Glutamatergic neuron (in vitro differentiated cells): ENCODE measurements at places on chromosomes 1 and 21. TPM values are rescaled to one million over a fixed set of nuclear protein-coding genes. Genes with fewer than 3 reads are reported as not detected.

- no peak for DNase-seq
- peaks cover 20% of the 10 kb centered on the region for H3K4me1 ChIP-seq
- H3K27me3 ChIP-seq = peaks cover 2% of the 10 kb centered on the region
- peaks cover 10% of the 10 kb centered on the region for H3K36me3 ChIP-seq
These were observed 12.2 kb downstream of the VASH2 start for GRCh38 chr1:212962509-212962908.

GRCh38 chr1:168243636-168244212 is 17.9 kb downstream of the SFT2D2 start:
- H3K36me3 ChIP-seq = peaks cover 3% of the 10 kb centered on the region
- DNase-seq = no peak
- no peak overlapping the region for H3K27ac ChIP-seq
- H3K4me1 ChIP-seq = no peaks in the 10 kb centered on the region

GRCh38 chr1:64669098-64669675 is 75.7 kb upstream of the RAVER2 start:
- no peak overlapping the region for H3K4me3 ChIP-seq
- H3K27ac ChIP-seq = no peak overlapping the region
- peaks cover 6% of the 10 kb centered on the region for H3K27me3 ChIP-seq
- H3K4me1 ChIP-seq = no peaks in the 10 kb centered on the region

DNA sequence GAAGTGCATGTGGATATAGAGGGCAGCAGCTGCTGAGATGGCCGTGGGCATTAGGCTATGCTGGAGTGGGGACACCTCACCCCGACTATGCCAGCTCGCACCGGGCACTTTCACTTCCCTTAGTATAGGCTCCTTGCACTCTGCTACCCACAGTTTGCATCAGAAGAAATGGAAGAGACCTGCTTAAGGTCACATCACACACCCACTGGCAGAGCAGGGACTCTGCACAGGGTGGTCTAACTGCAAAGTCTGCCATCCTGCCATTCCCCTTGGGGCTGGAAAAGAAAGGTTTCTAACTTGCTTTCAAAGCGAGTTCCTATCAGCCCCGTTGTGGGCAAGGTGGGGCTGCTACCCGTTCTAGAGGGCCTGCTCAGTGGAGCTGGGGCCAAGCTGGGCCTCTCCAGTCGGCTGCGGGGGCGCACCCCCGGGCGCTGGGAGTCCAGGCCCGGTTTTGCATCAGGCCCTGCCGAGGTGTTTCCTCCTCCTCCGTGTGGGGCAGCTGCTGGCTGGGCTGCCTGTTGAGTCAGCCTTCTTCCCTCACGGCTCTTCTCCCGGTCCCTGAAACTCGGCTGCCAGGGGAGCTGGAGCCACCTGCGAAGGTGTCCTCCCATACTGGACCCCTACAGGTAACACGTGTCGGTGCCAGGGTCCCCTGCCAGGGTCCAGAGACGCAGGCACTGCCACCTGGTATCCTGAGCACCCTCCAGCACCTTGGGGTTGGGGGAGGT is at the start of gene SYTL1:
TSS of gene SYTL1 (plus strand) at position 498 of the 728 bp plus-strand sequence. CDS start 3,313 bp downstream, outside the sequence.
- DNase-seq = no peak
- H3K27ac ChIP-seq = peak within 1 kb of the TSS; percentile 46
- peak within 1 kb of the TSS; percentile 34 for H3K4me3 ChIP-seq

- DNase-seq = no peak
- no peak overlapping the region for H3K27ac ChIP-seq
- H3K4me3 ChIP-seq = no peak overlapping the region
These were observed 56.2 kb upstream of the COL18A1 start for GRCh38 chr21:45348591-45349327.

DNA sequence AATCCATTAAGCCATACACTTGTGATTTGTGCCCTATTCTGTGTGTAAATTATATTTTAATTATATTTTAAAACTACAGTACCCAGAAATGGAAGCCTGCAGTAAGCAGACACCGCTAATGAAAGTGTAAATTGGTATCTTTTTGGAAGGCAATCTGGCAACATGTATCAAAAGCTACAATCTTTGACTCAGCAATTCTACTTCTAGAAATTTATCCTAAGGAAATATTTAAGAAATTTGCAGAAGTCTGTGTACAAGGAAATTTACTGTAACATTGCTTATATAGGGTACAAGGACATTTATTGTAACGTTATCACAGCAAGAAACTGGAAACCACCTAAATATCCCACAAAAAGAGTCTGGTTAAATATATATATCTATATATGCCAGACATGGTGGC is 14.6 kb upstream of the ZMYM4 start:
- peaks cover 3% of the 10 kb centered on the region for H3K27me3 ChIP-seq
- H3K27ac ChIP-seq = no peak overlapping the region
- no peak for DNase-seq
- H3K4me1 ChIP-seq = no peaks in the 10 kb centered on the region
- no peaks in the 10 kb centered on the region for H3K36me3 ChIP-seq

DNA sequence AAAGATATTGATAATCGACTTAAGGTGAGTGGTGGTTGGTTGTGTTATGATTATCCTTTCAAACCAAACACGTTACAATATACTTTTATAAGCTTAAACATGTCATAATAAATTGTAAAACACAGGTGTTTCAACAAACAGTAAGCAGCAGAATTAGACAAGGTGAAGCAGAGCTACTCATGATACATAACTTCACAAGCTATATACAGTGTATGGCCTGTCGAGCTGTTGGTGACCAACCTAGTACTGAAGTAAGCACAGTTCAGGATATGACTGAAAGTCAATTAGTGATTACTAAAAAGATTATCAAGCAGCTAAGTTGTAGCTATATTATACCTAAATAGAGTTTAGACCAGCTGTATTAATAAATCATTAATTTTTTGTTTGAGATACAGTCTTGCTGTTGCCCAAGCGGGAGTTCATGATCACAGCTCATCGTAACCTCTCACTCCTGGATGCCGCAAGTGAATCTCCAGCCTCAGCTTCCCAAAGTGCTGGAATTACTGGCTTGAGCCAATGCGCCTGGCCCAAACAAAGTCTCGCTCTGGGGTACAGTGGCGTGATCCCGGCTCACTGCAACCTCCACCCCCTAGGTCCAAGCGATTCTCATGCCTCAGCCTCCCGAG is 148.1 kb downstream of the EIF4G3 start:
- H3K27ac ChIP-seq = no peak overlapping the region
- H3K27me3 ChIP-seq = peaks cover 2% of the 10 kb centered on the region
- peaks cover 5% of the 10 kb centered on the region for H3K36me3 ChIP-seq
- H3K4me1 ChIP-seq = peaks cover 5% of the 10 kb centered on the region
- DNase-seq = no peak

- H3K4me3 ChIP-seq = no peak overlapping the region
- peaks cover 4% of the 10 kb centered on the region for H3K36me3 ChIP-seq
- H3K4me1 ChIP-seq = peaks cover 7% of the 10 kb centered on the region
- H3K27ac ChIP-seq = no peak overlapping the region
- no peak for DNase-seq
These were observed 89.6 kb downstream of the LEPR start for GRCh38 chr1:65509912-65510680.

GRCh38 chr1:208065862-208066261 is 154.9 kb upstream of the CD34 start:
- H3K27me3 ChIP-seq = peaks cover 1% of the 10 kb centered on the region
- H3K4me1 ChIP-seq = peaks cover 8% of the 10 kb centered on the region
- H3K27ac ChIP-seq = no peak overlapping the region
- DNase-seq = no peak
- no peak overlapping the region for H3K4me3 ChIP-seq

- H3K27ac ChIP-seq = no peak overlapping the region
- peaks cover 10% of the 10 kb centered on the region for H3K4me1 ChIP-seq
- DNase-seq = no peak
- no peaks in the 10 kb centered on the region for H3K36me3 ChIP-seq
- no peak overlapping the region for H3K4me3 ChIP-seq
These were observed 53.7 kb downstream of the ACTL8 start for GRCh38 chr1:17808816-17809215.

- H3K27me3 ChIP-seq = no peaks in the 10 kb centered on the region
- DNase-seq = no peak
- no peak overlapping the region for H3K4me3 ChIP-seq
- H3K4me1 ChIP-seq = no peaks in the 10 kb centered on the region
These were observed 671.9 kb downstream of the ADGRL2 start for GRCh38 chr1:82472489-82473131.

GRCh38 chr1:32249831-32250525 is 1.1 kb upstream of the LCK start:
- no peaks in the 10 kb centered on the region for H3K36me3 ChIP-seq
- H3K4me3 ChIP-seq = peak overlapping the region; percentile 61
- H3K27ac ChIP-seq = peak overlapping the region; percentile 36
- DNase-seq = no peak

Gene DAB1
- 3.1 TPM for total RNA-seq

Gene LAX1
- total RNA-seq = not detected
